ENCODE measurements at places on chromosomes 7 and 10. TPM values are rescaled to one million over a fixed set of nuclear protein-coding genes. Genes with fewer than 3 reads are reported as not detected.

GRCh38 chr7:36896956-36897590, 172.8 kb upstream of the AOAH start:
- no peak for DNase-seq
- no peaks in the 10 kb centered on the region for H3K27me3 ChIP-seq
- H3K4me1 ChIP-seq: no peaks in the 10 kb centered on the region
- no peak overlapping the region for H3K27ac ChIP-seq
- no peak overlapping the region for H3K4me3 ChIP-seq

GRCh38 chr10:63752318-63752717, 231.1 kb downstream of the REEP3 start:
- no peak overlapping the region for H3K27ac ChIP-seq
- no peaks in the 10 kb centered on the region for H3K36me3 ChIP-seq
- no peaks in the 10 kb centered on the region for H3K4me1 ChIP-seq
- no peak overlapping the region for H3K4me3 ChIP-seq

DNA sequence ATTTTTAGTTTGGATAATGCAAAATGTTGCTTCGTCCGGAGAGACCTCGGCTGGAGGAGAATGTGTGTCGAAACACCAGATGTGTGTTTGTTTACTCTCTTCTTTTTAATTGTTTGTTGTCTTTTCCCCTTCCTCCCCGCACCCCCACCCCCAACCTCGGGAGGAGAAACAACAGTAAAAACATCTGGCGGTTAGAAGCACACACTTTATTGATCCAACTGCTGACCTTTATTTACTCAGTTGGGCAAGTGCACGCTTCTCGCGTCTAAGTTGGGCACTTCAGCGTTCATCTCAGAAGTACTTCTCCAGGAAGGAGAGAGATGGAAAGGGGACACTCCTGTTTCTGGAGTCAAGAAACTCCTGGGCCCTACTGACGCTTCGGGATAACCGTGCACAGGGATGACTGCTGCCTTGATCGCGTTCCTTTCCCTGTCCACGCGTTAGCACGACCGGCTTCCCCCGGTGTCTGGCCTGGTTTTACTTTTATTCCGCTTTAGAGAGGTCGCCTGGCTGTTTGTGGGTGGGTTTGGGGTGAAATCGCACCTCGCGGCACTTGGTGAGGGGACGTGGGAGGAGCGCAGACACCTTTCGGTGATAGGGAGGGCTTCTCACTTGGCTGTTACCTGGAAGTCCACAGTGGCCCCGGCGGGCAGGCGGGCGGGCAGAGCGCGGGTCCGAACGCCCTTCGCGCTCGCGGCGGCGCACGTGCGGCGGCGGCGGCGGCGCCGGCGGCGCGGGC, 168.3 kb upstream of the PPP1R3A start:
- H3K4me1 ChIP-seq: no peaks in the 10 kb centered on the region
- peak overlapping the region; percentile 65 for H3K4me3 ChIP-seq
- H3K36me3 ChIP-seq: no peaks in the 10 kb centered on the region
- DNase-seq: peak; percentile 68
- H3K27ac ChIP-seq: peak overlapping the region; percentile 98
- H3K27me3 ChIP-seq: no peaks in the 10 kb centered on the region

GRCh38 chr7:179948-180694, 12.2 kb upstream of the FAM20C start:
- peak overlapping the region; percentile 70 for H3K27ac ChIP-seq
- H3K4me1 ChIP-seq: no peaks in the 10 kb centered on the region
- H3K4me3 ChIP-seq: no peak overlapping the region
- DNase-seq: no peak
- no peaks in the 10 kb centered on the region for H3K36me3 ChIP-seq
- H3K27me3 ChIP-seq: no peaks in the 10 kb centered on the region

The TAS2R41 gene
- not detected for total RNA-seq

Measured in Peyer's patch (tissue), 4 donors.